ENCODE measurements at places on chromosomes 11 and 22.

DNA sequence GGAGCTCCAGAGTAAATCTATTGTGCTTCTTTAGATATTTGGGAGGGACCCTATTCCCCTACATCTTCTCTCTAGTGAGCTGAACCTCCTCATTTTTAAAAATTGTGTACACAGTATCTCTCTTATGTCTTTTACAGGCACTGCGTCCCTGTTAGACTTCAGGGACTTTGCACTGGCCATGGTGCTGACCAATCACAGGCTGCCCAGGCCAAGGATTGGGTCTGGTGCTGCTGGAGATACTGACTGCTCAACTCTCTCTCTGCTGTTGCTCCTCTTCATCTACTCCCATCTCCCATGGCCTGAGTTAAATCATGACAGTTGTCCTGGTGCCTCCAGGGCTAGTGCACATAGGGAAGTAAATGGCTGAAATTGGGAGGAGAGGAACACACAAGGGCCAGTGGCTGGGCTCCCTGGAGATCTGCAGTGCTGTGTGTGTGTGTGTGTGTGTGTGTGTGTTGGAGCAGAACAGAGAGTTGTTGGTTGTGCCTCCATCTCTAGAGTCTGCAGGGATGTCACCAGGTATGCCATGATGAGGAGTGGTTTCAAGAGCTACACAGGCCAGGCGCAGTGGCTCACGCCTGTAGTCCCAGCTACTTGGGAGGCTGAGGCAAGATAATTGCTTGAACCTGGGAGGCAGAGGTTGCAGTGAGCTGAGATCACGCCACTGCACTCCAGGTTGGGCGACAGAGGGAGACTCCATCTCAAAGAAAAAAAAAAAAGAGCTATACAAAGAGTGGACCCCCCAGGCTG is 155.3 kb downstream of the ST3GAL4 start:
- no peak for DNase-seq

- DNase-seq, result no peak
These were observed 69.7 kb downstream of the SLC17A6 start for GRCh38 chr11:22407921-22408320.

DNA sequence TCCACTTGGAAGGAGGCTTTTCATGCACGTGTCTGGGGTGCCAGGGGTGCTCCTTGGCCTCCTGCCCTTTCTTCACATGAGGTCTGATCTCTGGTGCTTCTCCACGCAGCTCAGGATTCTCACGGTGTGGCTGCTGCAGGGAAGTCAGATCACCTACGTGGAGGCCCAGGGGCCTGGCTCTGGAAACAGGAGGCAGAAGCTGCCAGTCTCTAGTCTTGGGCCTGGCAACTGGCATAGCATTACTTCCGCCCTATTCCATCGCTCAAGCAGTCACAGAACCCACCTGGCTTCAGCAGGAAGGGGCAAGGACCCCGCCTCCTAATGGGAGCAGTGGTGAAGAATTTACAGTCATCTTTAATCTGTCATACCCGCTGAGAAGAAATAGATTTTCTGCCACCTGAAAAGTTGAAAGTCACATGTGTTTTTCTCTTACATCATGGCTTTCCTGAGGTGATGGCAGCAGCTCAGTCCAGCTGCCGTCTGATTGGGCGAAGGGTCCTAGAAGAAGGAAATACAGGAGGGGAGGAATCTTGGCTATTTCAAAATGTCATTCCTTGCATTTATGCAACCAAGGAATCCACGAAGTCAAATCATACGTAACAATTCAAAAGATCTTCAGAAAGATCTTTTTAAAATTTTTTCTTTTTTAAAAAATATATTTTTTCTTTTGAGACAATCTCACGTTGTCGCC is 50.1 kb upstream of the DKK3 start:
- DNase-seq, result no peak

DNA sequence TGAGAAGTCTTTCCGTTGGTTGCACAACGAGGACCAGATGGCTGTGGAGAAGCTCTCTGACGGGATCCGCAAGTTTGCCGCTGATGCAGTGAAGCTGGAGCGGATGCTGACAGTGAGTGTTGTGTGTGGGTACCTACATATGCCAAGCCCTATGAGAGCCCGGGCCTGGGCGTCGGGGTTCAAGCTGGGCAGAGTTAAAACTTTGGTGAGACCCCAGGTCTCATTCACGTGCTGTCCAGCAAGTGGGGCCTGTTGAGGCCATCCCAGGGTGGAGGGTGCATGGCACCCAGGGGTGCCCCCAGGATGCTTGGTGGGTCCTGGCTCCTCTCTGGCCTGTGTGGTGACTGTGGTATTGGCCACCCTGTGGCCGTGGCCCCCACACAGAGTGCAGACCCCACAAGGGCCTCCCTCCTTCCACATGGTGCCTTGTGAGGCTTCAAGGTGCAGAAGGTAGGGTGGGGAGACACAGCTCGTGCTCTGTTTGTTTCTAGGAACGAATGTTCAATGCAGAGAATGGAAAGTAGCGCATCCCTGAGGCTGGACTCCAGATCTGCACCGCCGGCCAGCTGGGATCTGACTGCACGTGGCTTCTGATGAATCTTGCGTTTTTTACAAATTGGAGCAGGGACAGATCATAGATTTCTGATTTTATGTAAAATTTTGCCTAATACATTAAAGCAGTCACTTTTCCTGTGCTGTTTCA is 12.8 kb downstream of the GATD1 start:
- no peak for DNase-seq

DNA sequence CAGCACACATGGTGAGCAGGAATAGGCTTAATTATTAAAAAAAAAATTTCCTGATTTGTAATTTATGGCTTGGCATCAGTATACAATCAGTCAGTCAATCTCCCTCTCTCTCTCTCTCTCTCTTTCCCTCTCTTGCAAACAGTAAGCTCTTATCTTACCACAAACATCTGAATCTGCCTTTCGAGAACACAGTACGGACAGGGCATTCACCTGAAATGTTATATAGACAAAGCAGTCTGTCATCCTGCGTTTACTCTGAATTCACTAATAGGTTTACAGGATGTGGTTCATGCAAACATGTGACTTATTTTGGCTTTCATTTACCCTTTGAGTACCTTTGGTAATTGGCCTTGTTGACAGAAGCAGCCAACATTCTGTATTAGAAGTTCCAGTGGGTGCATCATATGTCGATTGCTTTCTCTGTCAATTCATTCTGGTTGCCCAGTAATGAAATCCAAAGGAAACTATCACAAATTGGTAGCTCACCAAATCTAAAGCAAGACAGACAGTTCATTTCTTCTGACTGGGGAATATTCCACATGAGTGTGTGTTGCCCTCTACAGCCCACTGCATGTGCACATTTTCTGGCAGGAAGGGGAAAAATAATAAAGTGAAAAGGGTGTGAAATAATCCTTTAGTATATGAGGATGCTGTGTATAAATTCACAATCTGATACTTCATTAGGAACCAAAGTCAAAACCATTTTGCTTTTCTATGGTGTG is 1058.2 kb downstream of the LRRC4C start:
- DNase-seq, result peak; percentile 56

DNA sequence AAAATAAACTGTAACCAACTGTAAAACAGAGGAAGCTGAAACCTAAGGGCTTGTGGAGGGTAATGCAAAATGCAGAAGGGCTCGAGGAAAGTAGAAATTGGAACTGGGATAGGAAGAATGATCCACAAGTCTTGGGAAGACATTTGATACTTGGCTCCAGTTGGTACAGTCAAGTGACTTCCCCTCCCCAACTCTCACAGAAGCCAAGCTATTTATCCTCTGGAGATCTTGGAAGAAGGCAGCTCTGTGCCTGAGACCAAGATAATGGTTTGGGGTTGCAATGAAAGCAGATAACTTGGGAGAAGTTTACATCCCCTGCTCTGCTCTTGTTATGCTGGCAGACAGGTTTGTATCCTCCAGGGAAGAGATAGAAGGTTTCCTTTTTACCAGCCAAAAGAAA is 198.9 kb upstream of the ZC3H12C start:
- DNase-seq, result no peak

DNA sequence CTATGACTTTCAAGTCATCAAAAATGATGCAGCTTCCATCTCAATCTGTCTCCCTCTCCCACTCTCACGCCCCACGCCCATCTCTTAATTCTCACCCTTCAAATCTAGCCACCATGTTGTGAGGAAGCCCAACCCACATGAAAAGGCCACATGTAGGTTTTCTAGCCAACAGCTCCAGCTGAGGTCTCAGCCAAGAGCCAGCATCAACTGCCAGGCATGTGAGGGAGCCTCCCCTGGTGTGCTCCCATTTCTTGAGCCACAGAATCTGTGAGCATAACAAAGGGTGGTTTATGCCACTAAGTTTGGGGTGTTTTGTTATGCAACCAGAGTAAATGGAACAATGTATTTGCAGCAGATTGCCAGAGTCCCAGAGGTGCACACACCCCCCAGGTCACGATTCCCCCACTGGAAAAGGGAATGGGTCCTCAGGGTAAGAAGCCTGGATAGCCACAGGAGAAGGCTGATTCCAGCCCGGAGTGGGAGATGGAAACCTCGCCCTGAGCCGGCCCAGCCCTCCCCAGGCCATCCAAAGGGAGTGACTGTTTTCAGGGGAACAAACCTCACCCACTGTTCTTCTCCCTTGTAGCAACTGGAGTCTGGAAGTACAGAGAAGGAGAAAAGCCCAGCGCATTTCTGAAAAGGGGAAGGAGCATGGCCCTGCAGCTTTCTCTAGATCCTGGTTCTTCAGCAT is 20.0 kb upstream of the LINC01488 start:
- no peak for DNase-seq

DNA sequence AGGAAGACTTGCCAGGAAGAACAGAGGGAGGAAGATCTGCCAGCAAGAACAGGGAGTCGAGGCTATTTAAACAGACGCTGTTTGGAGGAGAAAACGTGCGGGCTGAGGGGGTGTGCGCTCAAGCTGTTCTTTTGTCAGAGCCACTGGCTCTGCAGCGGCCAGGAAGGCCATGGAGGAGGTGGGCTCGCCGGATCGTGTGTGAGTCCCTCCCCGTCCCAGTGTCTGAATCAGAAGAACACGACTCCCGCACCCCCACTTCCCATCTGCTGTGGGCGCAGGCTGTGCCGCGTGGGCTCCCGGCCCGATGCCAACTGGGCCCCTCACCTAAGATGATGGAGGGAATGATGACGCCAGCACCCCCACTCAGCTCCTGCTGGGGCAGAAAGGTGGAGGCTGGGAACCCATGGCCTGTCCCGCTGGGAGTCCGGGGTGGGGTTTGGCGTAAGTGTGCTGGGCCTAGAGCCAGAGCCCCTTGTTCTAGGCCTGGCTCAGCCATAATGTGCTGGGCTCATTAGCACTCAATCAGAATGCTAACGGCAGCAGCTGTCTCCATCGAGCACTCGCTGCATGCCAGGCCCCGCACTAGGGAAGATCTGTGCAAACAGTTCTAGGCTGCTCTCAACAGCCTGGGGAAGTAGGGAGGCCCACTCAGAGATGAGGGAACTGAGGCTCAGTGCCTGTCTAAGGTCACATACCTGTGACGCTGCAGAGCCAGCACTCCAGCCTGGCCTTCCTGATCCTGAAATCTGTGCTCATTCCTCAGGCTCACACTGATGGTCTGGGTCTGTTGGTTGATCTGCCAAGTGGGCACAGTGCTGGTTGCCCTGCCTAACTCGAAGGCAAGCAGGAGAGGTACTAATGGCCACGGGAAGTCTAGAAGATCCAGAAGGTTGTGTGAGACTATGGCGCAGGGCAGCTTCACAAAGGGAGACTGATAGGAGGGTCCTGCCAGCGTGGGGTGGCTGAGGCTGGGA is 11.5 kb downstream of the NPTXR start:
- DNase-seq, result no peak

GRCh38 chr11:100961633-100962032 is 168.0 kb downstream of the PGR start:
- no peak for DNase-seq

GRCh38 chr11:9763301-9763700 is 99.4 kb downstream of the SWAP70 start:
- no peak for DNase-seq

DNA sequence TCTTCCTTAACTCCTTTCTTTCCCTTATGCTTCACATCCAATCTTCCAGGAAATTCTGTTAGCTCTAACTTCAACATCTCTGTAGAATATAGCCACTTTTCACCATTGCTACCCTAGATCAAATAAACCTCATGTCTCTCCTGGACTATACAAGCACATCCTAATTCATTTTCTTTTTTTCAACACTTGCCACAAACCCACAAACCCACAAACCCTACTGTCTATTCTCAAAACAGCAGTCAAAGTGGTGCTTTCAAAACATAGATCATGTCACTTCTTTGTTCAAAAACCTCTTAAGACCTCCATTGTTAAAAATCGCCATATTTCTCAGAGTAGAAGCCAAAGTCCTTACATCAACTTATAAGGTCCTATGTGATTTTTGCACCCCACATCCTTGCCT is 94.3 kb downstream of the PIWIL4 start:
- no peak for DNase-seq

DNA sequence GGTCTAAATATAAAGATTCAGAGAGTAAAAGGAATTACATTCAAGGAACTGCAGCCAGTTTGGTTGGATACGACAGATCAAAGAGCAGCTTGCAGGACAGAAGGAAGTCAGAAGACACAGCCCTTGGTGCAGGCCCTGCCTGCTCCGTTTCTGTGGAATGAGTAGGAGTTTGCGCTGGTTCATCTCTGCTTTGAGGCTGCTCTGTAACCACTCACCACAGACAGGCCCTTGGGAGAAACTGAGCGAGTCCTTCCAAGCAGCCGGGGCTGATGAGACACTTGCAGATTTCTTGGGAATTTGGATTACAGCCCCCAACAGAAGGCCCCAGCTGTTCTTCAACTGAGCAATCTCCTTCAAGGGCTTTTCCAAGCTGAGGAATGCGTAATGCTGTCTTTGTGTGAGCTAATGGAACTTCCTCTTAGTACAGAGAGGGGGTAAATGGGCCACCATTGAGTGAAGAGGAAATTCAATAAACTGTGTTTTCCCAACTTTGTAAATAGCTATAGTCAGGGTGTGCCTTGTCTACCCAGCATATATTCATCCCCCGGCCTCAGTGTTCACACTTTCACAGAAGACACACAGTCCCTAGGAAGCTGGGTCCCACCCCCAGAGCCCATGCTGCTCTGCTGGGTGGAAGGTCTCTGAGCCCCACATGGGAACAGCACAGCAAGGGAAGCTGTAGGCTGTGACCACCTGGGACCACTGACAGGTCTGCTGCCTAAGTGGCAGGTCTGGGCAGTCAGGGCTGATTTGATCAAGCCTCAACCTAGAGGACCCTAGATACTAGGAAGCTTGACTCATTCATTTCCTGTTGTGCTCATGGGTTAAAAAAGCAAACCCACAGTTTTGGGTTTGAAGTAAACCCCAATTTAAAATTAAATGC is 16.6 kb downstream of the IL10RA start:
- DNase-seq, result no peak

DNA sequence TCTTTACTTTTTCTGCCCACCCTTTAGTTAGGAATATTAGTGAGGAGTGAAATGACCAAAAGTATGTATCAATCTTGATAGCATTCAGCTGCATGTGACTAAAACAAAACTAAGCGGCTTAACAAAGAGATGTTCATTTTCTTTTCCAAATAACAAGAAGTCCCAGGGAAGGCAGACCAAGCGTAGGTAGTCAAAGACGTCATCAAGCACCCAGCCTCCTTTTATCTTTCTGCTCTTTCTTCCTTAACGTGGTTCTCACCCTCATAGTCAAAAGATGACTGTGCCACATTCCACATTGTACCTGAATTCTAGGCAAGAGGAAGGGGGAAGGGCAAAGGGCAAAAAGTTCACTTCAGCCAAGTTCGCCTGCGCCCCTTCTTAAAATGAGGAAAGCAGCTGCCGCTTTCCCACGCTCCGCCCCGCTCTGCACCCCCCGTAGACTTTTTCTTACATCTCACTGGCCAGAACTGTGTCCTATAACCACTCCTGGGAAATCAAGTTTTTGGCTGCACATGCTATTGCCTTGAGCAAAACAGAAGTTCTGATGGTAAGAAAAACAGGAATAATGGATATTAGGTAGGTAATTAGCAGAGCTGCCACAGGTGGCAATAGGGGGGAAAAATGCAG is 14.6 kb upstream of the PGM2L1 start:
- DNase-seq, result no peak
